Smooth muscle cell of bladder (primary cell): ENCODE measurements at places on chromosomes 3 and 15. TPM values are rescaled to one million over a fixed set of nuclear protein-coding genes. Genes with fewer than 3 reads are reported as not detected.

Gene PLSCR4
- total RNA-seq: 21.0 and 23.9 TPM in 2 replicates

Gene SLC6A20
- total RNA-seq: not detected in 2 replicates

Gene PAK6
- not detected in 2 replicates for total RNA-seq

Gene HYAL1
- 1.6 and 2.5 TPM in 2 replicates for total RNA-seq

Gene SYNM
- 3.6 and 6.2 TPM in 2 replicates for total RNA-seq

Gene ZMYND10
- total RNA-seq: 0.28 and 1.1 TPM in 2 replicates

Gene SACM1L
- 28.4 and 33.9 TPM in 2 replicates for total RNA-seq

Gene CCDC54
- not detected in 2 replicates for total RNA-seq

Gene SLC15A2
- 0.14 and 0.37 TPM in 2 replicates for total RNA-seq

Gene DUOXA2
- not detected in 2 replicates for total RNA-seq

Gene MRPS11
- total RNA-seq: 36.6 and 39.3 TPM in 2 replicates

Gene PLCH1
- under 0.01 TPM in 2 replicates for total RNA-seq

Gene PLS1
- 0.14 and 0.37 TPM in 2 replicates for total RNA-seq

Gene SLC9A9
- 10.3 and 16.8 TPM in 2 replicates for total RNA-seq

Gene GOLGA8O
- 0.37 and 0.85 TPM in 2 replicates for total RNA-seq

Gene TRPC1
- 31.4 and 38.5 TPM in 2 replicates for total RNA-seq

Gene TRIM71
- not detected in 2 replicates for total RNA-seq

Gene GPR62
- under 0.01 and 0.09 TPM in 2 replicates for total RNA-seq

Gene CYP1A2
- not detected in 2 replicates for total RNA-seq

Gene HDC
- total RNA-seq: not detected in 2 replicates
